ENCODE measurements at places on chromosomes 3 and 15. TPM values are rescaled to one million over a fixed set of nuclear protein-coding genes. Genes with fewer than 3 reads are reported as not detected.

- DNase-seq = no peak
- H3K4me1 ChIP-seq = peaks cover 26% of the 10 kb centered on the region
- no peaks in the 10 kb centered on the region for H3K36me3 ChIP-seq
- H3K4me3 ChIP-seq = no peak overlapping the region
- H3K27me3 ChIP-seq = no peaks in the 10 kb centered on the region
- no peak overlapping the region for H3K27ac ChIP-seq
Measured at GRCh38 chr3:111080413-111080812, 8.8 kb downstream of the NECTIN3 start.

- H3K4me1 ChIP-seq = no peaks in the 10 kb centered on the region
- H3K27ac ChIP-seq = no peak overlapping the region
- DNase-seq = no peak
- H3K27me3 ChIP-seq = no peaks in the 10 kb centered on the region
- H3K36me3 ChIP-seq = no peaks in the 10 kb centered on the region
Measured at GRCh38 chr3:183369627-183370026, 58.8 kb downstream of the MCF2L2 start.

- H3K27me3 ChIP-seq = peaks cover 4% of the 10 kb centered on the region
- DNase-seq = no peak
- H3K27ac ChIP-seq = no peak overlapping the region
- peaks cover 29% of the 10 kb centered on the region for H3K4me1 ChIP-seq
- no peaks in the 10 kb centered on the region for H3K36me3 ChIP-seq
- peak overlapping the region; percentile 52 for H3K4me3 ChIP-seq
Measured at GRCh38 chr15:41492597-41493204, 973 bp upstream of the ITPKA start.

DNA sequence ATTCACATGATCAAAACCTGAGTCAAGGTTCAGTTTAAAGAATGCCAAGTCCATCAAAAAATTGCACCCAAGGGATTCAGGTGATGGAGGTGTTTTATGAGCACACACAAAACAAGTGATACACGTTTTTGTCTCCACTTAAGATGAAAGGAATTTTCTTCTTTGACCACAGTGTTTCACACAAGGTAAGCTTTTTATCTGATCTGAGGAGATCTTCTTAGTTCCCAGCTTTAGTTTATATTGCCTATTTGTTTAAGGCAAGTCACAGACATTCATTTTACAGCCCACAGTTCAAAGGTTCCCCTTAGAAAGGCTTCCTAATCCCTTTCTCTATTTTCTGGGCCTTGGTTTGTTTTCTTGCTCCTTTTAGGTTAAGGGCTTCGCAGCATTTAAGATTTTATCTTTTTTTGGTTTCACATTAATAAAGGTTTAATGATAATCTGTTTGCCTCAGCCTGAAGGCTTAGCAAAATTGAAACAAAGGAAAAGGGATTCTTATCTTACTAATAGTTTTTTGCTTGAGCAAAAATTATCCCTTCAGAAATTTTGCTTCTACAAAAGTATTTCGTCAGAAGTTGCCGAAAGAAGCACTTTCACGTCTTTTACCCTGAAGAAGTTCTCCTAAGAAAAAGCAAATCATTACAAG is 420.5 kb upstream of the NAALADL2 start:
- H3K4me1 ChIP-seq = peaks cover 3% of the 10 kb centered on the region
- H3K27ac ChIP-seq = no peak overlapping the region
- no peaks in the 10 kb centered on the region for H3K36me3 ChIP-seq
- no peak for DNase-seq
- no peaks in the 10 kb centered on the region for H3K27me3 ChIP-seq
- H3K4me3 ChIP-seq = no peak overlapping the region

- no peaks in the 10 kb centered on the region for H3K4me1 ChIP-seq
- no peak for DNase-seq
- no peak overlapping the region for H3K4me3 ChIP-seq
- peaks cover 11% of the 10 kb centered on the region for H3K36me3 ChIP-seq
- H3K27me3 ChIP-seq = no peaks in the 10 kb centered on the region
Measured at GRCh38 chr15:30962659-30963058, 28.8 kb downstream of the MTMR10 start.

DNA sequence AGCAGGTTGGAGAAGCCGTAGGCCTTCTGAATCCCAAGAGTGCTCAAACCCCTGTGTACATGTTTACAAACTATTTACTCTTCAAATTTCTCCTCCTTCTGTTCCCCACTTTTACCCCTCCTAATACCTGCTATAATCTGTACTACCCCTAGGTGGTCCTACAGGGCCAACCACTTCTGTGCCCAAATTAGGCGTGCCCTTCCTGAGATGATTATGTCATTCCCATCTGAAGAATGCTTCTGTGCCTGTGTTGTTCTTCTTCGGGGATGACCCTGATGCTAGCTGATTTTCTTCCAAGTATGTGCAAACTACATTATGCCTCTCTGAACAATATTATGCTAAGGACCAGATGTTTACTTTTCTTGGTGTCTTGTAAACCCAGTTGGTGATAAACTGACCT is 20.5 kb downstream of the RBP2 start:
- no peak overlapping the region for H3K27ac ChIP-seq
- H3K4me3 ChIP-seq = no peak overlapping the region
- no peak for DNase-seq
- H3K4me1 ChIP-seq = no peaks in the 10 kb centered on the region
- no peaks in the 10 kb centered on the region for H3K27me3 ChIP-seq

- no peak overlapping the region for H3K27ac ChIP-seq
- no peaks in the 10 kb centered on the region for H3K36me3 ChIP-seq
- no peak overlapping the region for H3K4me3 ChIP-seq
- H3K27me3 ChIP-seq = no peaks in the 10 kb centered on the region
- H3K4me1 ChIP-seq = no peaks in the 10 kb centered on the region
Measured at GRCh38 chr3:123804676-123805075, 79.5 kb downstream of the MYLK start.

Gene EDEM1
- total RNA-seq = 26.1 TPM

Gene RPP14
- 19.9 TPM for total RNA-seq

All from thyroid gland (tissue), 4 donors.